ENCODE measurements at places on chromosomes 12 and 14.

GRCh38 chr14:94395282-94395887 lies 7.0 kb upstream of the SERPINA1 start:
- no peak for DNase-seq

DNA sequence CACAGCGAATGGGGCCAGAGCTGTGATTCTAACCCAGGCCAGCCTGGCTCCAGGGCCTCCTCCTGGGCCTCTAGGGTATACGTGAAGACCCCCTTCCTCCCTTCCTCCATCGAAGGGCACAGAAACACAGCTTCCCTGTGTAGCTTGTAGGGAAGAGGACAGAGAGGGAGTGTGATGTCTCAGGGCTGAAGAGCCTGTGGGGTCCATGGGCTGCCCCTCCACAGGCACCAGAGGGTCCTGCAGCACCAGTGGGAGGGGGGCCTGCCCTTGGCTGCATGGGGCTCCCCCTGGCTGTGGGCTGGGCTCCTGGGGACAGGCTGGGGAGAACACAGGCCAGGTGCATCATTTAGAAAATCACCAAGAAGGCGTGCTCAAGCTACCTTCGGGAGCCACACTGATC lies 178.5 kb downstream of the CALM1 start:
- no peak for DNase-seq

DNA sequence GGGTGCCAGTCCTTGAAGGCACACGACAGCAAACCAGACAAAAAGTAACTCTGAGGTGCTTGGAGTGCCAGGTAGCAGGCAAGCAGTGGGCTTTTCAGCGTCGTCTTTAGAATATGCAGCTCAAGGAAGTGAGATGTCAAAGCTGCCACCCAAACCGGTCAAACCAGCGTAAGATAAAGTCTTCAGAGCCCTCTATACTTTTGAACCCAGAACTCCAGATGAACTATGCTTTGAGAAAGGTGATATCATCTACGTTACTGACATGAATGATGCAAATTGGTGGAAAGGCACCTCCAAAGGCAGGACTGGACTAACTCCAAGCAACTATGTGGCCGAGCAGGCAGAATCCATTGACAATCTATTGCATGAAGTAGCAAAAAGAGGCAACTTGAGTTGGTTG lies 95.9 kb downstream of the TBX3 start:
- DNase-seq = no peak

GRCh38 chr14:71021347-71022011 lies 114.2 kb downstream of the PCNX1 start:
- DNase-seq = no peak

- DNase-seq = no peak
Measured at GRCh38 chr12:21697904-21698630, 40.4 kb upstream of the LDHB start.

DNA sequence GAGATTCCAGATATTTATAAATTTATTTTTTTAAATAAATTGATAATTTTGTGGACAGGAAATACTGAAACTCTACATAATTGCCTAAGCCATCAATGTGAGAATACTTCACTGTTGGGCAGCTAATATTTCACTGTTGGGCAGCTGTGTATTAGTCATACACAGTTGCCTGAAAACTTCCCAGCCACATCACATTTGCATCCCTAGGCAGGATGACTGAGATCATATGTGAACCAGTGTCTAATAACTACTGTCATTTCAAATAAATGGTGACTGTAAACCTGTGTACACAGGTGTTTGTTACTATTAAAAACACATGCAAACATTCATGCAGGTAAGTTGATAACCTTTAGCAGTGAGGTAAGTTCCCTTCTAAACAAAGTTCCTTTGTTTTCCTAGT lies 43.9 kb downstream of the TMTC3 start:
- no peak for DNase-seq

DNA sequence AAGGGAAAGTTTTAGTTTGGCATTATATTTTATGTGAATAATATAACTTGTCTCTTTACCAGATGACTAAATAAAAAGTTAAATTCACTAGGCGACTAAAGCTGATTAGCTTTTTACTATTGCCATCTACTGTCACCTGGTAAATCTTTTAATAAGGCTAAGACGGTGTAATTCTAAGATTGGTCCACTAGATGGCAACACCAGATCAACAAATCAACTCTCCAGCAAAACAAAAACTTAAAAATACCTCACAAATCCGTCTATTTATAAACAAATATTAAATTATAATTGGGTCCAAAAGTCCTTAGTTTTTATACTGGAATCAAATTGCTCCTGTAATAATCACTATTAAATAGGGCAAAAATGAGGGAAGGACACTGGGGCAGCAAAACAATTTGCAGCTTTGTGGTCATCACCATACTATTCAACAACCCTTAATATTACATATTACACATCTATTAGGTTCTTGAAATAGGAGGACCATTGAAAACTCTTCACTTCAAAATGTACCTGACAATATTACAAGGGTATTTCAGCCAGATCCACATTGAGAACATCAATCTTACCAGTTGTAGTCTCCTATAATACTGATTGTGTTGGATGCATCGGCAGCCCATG lies 47.9 kb downstream of the GALC start:
- DNase-seq = no peak
